NCI-H1930 (cell line): ENCODE measurements at places on chromosomes 5 and 9.

DNA sequence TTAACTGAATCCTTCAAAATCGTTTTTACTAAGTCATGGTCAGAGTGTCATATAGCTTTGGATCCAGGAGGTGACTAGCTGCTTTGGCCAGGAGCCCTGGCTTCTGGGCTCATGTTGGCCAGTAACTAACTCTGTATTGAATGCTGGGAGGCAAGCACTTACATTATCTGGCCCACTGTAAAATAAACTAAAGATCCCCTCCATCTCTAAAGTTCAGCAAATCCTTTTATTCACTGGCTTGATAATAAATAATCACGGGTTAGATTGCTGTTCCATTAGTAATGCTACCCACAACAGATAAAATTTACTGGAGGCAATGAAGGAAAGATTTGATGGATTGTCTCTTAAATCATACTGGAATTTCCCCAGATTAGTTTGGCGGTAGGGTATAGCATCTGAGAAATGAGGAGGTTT lies 382.2 kb upstream of the TLE4 start:
- no peak for DNase-seq

DNA sequence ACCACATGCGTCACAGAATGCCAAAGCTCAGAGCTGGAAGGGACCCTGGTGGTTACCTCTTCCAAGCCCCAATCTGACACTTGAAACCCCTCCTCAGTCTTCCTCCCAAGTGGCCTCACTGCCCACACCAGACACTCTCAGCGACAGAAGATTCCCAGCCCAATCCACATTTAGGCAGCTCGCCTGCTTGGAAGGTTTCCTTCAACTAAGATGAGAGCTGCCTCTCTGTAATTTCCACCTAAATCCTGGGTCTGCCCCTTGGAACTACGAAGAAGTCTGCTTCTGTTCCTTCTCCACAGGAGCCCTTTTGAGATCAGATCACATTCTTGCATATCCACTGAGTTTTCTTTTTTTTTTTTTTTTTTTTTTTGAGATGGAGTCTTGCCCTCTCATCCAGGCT lies 83.7 kb downstream of the PAX5 start:
- DNase-seq = no peak

DNA sequence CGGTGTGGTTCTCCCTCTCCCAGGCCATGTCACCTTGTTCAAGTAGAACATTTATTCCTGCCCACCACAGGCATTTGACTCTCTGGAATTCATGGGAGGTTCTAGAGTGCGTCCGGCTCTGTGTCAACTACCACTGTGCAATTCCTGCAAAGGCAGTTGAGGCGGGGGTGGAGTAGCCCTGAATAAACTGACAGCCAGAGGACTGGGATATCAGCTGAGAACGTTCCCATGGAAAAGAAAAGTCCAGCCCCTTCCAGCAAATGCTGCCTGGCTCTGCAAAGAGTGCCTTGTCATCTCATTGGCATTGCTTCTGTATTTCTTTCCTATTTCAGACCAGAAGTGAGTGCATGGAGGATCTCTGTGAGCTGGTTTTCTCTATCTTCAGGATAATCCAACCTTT lies 18.9 kb upstream of the MEGF9 start:
- DNase-seq = no peak

DNA sequence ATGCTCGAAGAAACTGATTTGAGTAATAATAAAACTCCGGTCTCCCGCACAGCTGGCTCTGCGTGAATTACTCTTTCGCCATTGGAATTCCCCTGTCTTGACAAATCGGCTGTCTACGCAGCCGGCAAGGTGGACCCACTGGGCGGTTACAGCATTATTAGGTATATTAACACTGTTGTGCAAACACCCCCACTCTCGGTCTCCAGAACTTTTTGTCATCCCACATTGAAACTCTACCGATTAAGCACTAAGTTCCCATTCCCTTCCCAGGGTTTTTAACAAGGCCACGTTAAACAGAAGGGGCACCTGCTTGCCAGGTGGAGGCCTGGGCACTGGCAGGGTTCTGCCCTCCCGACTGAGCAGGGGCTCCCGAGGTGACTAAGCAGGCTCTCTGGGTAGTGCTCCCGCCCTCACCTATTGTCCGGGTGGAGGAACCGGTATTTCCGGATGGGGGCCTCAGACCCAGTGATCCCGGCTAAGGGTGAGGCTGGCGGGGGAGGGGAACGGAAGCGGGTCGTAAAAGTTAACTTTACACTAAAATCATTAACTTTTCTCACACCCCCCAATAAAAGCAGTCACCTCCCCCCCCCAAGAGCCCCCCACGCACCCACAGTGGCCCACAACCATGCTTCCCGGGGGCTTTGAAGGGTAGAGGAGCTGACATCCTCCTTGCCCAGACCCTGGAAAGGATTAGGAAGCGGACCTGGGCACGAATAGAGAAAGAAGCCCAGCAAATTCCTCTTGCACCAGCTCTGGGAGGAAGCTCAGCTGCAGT lies 53.5 kb upstream of the TJP2 start:
- DNase-seq = no peak

- no peak for DNase-seq
These were observed 378.7 kb downstream of the ENC1 start for GRCh38 chr5:74261866-74262265.

DNA sequence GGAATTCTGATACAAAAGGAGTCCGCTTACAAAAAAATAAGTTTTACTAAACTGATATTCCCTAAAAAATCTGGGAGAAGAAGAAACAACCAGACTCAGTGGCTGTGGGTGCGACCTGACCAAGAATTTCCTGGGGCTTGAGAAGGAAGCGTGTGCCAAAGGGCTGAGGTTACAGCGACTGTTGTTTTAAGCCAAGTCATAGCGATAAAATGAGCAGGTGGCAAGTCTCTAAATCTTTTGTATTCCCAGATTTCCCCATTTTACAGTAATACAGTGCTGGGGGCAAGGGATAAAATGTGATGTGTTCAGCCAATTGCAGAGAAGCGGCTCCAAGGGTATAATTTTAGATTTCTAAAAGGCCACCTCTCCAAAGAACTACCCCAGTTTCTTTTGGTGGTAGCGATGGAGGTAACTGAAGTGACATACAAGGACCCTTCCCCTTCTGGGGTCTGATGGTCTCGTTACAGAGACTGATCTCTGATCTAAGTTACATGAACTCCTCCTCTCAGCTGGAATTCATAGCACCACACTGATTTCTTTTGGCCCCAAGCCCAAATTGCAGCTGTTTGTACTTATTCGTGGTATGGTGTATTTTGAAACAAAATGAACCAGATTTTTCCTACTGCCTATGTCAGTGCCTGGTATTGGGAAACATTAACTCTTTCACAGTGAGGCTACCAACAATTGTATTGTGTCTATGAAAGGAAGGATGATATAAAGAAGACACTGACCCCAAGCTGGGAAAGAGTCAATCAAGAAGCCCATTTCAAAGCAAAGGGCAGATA lies 41.6 kb downstream of the LPAR1 start:
- no peak for DNase-seq

- DNase-seq = no peak
These were observed 1.0 kb downstream of the NIPSNAP3A start for GRCh38 chr9:104748359-104749031.

DNA sequence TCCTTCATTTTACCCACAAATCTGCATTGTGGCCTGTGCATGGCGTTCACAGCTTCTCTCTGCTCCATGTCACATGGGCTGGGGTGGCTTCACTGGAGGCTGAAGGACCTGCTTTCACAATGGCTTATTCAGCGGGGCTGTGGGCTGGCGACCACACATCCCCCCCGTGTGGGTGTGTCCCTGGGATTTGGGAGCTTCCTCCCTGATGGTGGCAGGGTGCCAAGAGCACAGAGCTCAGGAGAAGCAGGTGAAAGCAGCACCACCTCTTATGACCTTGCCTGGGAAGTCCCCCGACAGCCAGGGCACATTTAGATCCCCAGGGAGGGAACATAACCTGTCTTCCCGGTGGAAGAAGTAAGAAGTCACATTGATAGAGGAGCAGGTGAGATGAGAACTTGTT lies 5.0 kb upstream of the MED10 start:
- no peak for DNase-seq

- no peak for DNase-seq
These were observed 120.5 kb downstream of the PRDM6 start for GRCh38 chr5:123209502-123210027.

- no peak for DNase-seq
These were observed 65.0 kb upstream of the RAPGEF1 start for GRCh38 chr9:131804826-131805225.

GRCh38 chr5:32443145-32443540 lies 1.4 kb downstream of the ZFR start:
- DNase-seq = no peak

GRCh38 chr9:7144265-7145046 lies 386.7 kb downstream of the KDM4C start:
- DNase-seq = no peak

DNA sequence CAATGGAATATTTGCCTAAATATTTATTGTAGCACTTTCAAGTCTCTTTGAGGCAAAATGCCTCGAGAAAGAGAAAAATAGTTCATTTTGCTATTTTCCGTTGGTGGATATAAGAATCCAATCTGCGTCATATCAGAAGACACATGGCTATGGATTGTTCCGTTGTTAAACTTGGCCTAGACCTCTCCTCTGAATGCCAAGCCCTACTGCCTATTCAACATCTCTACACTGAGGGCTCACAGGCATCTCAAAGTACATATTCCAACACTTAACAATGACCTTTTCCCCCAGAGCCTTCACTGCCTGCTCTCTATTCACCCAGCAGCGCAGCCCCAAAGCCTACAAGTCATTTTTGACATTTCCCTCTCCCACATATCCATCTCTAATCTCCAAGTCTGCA lies 350.1 kb downstream of the GLIS3 start:
- DNase-seq = no peak

GRCh38 chr9:106889061-106889590 lies 26.2 kb downstream of the ZNF462 start:
- DNase-seq = no peak

DNA sequence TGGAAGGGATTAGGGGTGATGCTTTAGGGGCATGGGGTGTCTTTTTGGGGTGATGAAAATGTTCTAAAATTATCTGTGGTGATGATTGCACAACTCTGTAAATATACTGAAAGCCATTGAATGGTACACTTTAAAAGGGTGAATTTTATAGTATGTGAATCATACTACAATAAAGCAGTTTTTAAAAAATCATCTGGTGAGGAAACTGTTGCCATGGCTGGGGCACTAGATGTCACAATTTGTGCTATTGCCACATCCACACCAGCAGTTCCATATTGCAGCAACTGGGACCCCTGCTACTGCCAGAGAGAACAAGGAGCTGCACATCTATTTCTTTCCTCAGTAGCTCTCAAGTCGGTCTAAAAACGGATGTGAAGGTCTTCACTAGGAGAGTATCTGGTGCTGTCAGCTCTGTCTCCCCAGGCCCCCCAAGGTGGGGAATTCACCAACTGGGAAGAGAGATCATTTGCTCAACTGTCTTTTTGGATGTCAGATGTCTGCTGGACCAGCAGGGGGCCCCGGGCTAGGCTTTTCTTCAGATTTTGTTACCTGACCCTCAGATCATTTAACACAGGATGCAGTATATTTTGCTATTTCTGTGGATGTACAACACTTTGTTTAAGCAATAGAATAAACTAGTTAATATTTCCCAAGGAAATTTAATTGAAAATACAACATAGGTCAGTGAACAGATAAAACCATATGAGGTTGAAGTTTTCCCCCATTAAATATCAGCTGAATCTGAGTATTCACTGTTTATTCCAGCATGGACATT lies 13.2 kb downstream of the CMYA5 start:
- no peak for DNase-seq

DNA sequence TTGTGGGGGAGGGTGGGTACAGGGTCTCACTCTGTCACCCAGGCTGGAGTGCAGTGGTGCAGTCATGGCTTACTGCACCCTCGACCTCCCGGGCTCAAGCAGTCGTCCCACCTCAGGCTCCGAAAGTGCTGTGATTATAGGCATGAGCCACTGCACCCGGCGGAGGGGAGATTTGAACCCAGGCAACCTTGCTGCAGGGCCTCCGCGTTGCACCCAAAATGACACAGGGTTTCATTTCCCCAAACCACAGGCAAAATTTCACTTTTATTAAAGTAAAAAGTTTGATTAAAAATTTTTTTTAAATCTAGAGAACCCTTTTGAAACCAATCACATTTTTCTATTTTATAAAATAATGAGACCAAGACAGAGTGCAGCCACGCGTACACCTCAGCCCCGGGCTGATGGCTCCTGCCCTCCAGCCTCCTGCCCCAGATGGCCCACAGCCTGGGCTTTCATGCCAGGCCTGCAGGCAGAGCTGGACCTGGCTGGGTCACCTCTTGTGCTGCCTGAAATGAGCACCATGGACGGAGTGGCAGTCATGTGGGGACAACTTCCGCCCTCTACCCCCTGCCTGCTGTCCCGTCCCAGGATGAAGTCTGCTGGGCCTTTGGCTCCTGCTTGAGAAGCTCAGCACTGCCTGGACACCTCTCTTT lies 30.5 kb downstream of the USP20 start:
- DNase-seq = no peak

DNA sequence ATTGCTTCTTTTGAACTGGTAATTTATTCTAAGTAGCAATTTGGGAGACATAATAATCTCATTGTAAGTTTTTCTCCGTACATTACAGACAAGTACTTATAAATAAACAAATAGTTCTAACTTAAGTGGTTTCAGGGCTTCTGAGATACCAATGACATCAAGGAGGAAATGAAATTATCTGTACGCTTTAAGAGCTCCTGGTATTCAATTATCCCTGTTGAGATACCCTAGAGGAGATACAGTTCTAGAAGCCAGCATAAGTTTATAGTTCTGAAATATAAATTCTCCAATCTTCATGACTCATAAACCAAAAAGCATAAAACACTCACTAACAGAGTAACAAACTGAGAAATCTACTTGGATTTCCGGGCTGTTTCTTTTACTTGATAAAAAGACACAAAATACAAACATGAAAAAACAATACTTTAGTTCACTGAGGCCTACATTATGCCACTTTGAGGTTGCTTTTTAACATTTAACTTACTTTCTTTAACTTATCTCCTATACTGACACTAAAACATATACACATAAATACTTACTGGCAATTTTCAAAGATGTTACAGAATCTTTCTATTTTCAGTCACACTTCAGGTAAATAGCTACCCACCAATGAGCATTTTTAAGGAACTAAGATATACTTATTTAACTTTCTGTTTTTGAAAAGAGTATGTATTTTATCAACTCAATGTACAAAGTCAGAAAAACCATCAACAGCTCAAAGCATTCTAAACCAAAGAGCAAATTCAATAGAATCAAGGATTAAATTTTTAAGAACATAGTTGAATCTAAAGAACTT lies 7.5 kb downstream of the DCTN4 start:
- DNase-seq = no peak

- no peak for DNase-seq
These were observed 124.6 kb upstream of the ERCC6L2 start for GRCh38 chr9:95750725-95751519.

- DNase-seq = no peak
These were observed 36.7 kb downstream of the ANKRD31 start for GRCh38 chr5:75199946-75200345.

DNA sequence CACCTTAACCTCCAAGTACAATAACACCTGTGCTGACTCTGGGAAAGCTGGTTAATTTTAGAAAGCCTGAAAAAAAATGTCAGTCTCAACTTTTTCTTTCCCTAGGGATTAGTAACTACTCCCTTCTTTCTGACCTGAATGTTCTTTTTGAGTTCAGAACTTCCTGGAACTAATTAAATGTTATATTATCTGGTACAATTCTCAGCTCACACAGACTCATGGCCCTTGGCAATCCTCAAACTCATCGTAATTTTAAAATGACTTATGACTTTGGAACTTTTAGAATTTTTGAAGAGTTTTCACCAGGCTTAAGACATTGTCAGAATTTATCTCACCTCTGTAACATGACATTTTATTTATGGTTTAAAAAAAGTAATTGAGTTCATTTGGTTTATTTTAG lies 315.0 kb downstream of the FER start:
- DNase-seq = no peak

- no peak for DNase-seq
These were observed 83.0 kb downstream of the NPR3 start for GRCh38 chr5:32794086-32794485.
